ENCODE measurements at places on chromosomes 7 and 10.

GRCh38 chr10:124308056-124308645, 110.6 kb downstream of the OAT start:
- DNase-seq, result no peak

DNA sequence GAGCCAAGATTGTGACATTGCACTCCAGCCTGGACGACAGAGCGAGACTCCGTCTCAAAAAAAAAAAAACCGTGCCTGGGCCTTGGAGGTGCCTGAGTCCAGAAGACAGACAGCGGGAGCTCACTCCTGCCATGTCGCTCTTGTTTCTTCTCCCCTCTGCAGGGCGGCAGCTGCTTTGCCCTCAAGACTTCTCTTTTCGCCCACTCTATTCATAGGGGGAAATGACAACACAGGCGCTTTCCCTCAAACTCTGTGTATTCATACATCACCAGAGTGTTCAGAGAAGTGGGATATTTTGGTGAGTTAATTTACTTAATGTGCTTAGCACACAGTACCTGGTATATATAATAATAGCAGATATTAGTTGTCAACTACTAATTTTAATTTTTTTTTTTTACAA, 44.5 kb downstream of the FOXK1 start:
- no peak for DNase-seq

DNA sequence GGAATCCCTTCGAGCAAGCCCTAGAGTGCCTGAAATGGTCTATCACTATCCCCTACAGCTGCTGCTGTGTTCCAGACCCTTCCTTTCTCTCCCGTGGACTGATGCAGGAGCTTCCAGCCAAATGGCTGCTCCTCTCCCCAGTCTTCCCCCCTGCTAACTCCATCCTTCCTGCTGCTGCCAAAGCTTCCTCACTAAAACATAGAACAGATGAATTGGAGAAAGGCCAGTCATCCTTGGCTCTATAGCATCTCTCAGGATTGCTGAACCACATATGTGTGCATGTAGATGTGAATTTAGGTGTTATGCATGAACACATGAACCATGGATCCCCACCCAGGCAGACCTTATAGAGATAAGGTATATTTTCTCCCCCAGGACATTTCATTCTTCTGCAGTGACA, 60.7 kb downstream of the GPR26 start:
- no peak for DNase-seq

DNA sequence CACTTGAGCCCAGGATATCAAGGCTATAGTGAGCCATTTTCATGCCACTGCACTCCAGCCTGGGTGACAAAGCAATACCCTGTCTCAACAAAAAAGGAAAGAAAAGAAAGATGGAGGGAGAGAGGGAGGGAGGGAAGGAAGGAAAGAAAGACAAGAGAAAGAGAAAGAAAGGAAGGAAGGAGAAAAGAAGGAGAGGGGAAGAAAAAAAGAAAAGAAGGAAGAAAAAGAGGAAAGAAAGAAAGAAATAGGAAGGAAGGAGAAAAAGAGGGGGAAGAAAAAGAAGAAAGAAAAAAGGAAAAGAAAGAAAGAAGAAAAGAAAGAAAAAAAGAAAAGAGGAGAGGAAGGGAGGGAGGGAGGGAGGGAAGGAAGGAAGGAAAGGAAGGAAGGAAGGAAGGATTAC, 321.5 kb upstream of the CNTNAP2 start:
- DNase-seq, result no peak

DNA sequence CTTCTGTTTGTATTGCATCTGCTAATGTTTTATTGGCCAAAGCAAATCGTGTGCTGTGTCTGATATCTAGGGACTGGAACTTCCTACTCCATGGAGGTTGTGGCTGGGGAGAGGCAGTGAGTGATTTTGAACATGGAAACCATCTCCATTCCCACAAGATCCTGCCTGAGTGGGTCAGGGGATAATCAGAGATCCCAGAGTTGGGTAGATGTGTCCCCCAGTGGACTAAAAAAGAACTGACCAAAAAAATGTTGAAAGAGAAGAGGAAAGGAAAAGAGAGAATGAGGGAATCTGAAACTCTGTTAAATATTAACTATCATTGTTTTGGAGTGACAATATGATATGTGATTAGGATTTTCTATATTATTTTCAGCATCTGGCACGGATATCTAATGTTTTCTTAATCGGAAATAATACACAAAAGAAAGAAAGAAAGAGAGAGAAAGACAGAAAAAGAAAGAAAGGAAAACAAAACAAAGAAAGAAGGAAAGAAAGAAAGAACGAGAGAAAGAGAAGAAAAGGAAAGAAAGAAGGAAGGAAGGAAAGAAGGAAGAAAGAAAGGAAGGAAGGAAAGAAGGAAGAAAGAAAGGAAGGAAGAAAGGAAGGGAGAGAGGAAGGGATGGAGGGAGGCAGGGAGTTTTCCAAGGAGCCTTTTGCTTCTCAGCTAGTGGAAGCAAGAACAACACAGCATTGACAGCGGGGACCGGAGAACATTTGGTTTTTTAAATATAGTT, 638.5 kb downstream of the CCSER2 start:
- DNase-seq, result no peak

DNA sequence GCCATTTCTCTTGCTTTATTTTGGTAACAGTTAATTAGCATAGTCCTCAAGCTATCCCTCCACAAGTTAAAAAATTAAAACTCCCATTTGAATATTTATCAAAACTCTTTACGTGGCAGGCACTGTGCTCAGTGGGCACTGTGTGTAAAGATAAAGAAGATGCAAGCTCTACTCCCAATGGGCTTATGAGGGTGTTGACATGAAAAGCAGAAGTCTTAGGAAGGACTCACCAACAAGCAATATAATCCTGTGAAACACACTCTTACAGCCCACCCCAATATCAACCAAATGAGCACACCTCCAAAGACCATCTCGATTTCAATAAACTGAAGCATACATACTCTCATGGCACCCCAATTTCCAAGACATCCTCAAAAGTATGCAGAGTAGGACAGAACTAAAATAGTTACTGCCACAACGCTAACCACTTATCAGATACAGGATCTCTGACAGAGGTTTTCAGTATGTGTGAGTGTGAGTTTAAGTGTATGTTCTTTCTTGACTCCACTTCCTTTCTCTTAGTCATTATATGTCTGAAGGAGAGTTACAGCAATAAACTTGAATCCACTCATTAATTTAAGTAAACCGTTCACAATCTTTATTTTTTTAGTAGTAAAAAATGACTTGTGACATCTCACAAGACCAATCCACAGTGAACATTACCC, 120.0 kb downstream of the PDE1C start:
- DNase-seq, result no peak

DNA sequence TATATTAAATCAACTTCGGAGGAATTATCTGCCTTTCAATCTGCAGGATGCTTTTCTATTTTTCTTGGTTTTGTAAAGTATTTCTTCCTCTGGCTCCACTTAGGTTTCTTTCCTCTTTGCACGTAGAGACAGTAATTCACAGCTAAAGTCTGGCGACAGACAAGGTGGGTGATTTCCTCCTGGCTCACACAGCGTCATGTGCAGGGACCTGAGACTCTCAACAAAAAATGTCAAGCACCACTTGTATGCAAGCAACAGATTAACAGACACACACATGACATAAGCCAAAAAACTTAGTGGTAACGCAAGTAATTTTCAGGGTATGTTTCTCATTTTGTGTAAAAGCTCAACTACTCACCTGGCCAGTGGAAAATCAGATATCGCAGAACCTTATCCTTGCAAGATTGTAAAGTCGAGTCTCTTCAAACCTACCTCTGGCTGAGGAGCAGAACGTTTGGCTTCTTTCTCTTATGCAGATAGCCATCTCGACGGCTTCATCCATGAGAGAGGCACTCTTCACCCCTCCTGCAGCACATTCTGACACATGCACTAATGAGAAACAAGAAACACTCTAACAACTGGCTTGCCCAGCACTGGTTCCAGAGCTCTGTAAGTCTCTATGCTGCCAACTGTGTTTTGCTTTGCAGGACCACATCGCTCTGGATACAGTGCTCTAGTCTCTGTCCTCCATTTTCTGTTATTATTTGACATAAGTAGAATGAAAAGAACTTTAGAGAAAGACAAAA, 188.0 kb downstream of the CDCA7L start:
- no peak for DNase-seq

- no peak for DNase-seq
Observed at GRCh38 chr7:100426516-100426915, 2.0 kb downstream of the ZCWPW1 start.

DNA sequence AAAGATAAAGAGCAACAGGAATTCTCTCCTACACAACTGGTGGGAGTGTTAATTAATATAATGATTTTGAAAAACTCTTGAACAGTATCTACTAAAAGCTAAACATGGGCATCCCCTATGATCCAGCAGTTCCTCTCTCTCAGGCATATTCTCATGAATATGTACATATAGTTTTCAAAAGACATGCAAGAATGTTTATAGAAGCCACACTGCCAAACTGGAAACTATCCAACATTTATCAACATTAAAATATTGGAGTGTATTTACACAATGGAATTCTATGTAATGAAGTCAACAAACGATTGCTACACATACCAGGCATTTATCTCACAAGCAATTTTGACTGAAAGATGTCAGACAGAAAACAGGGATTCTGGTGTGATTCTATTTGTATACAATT, 404.5 kb upstream of the ANKRD30A start:
- DNase-seq, result no peak

DNA sequence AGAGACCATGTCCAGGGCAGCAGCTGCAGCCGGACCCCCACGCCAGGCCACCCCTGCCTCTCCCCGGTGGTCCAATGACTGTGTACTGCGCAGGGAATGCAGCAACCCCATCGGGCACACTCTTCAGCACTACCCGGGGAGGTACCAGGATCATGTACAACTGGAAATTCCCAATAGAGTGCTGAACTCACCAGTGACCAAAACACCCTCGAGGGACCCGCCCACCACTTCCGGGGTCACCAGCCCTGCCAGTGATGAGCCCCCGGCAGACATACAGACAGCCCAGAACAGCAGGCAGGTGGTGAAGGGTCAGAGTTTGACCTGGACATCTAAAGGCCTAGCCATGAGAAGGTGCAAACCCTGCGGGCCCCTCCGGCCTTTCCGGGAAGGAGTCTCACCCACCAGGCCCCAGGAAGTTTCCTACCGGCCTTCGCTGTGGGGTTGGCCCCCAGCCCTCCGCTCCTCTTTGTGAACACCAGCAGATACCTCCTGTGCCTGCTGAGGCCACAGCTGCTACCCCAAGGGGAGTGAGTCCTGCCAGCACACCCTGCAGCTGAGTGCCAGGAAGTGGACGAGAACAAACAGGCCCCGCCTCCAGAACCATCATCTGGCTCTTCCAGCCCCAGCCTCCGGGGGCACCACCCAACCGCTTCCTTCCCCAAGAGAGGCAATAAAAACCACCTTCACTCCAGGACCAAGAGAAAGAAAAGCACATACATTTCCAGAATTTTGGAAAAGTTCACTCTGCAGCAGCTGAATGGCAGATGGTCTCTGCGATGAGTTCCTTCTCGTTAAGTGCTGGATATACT, 5.0 kb upstream of the ANKRD61 start:
- DNase-seq, result peak; percentile 32

DNA sequence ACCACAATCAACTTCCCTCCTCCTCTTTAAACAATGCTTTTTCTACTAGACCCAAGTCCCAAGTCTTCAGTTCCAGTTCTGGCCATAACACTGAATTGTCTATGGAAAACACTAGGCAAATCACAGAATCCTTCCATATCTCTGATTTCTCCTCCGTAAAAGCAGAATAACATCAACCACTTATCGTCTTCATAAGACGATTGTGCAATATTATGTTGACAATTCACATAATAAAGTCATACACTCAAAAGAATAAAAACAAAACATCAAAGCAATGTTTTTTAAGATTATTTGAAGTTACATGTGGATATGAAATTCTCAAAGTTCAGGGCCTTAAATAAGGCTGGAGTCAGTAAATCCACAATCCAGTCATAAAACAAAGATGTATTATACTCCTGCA, 84.4 kb downstream of the MTERF1 start:
- DNase-seq, result no peak

GRCh38 chr7:93245525-93246432, 13.6 kb downstream of the VPS50 start:
- no peak for DNase-seq

GRCh38 chr7:153401795-153402720, 642.5 kb downstream of the ACTR3B start:
- no peak for DNase-seq

- no peak for DNase-seq
Observed at GRCh38 chr7:25947669-25948516, 204.1 kb upstream of the NFE2L3 start.

Measured in stimulated activated naive CD4-positive, alpha-beta T cell (primary cell).